BE2C (cell line): ENCODE measurements at places on chromosomes 11 and 22.

DNA sequence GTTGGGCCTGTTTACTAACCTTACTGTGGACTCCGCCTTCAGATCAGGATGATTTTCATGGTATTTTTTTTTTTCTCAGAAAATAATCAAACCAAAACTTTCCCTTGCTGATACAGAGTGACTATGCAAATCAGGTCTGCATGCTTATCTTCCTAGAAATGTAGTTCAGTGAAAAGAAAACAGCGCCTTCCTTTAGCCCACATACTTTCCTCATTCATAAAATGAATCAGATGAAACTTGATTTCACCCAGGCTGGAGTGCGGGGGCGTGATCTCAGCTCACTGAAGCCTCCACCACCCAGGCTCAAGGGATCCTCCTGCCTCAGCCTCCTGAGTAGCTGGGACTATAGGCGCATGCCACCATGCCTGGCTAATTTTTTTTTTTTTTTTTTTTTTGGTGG lies 26.0 kb downstream of the ZNRF3 start:
- no peak for DNase-seq

- DNase-seq: peak; percentile 21
Observed at GRCh38 chr11:120061761-120062560, 76.0 kb downstream of the TRIM29 start.

DNA sequence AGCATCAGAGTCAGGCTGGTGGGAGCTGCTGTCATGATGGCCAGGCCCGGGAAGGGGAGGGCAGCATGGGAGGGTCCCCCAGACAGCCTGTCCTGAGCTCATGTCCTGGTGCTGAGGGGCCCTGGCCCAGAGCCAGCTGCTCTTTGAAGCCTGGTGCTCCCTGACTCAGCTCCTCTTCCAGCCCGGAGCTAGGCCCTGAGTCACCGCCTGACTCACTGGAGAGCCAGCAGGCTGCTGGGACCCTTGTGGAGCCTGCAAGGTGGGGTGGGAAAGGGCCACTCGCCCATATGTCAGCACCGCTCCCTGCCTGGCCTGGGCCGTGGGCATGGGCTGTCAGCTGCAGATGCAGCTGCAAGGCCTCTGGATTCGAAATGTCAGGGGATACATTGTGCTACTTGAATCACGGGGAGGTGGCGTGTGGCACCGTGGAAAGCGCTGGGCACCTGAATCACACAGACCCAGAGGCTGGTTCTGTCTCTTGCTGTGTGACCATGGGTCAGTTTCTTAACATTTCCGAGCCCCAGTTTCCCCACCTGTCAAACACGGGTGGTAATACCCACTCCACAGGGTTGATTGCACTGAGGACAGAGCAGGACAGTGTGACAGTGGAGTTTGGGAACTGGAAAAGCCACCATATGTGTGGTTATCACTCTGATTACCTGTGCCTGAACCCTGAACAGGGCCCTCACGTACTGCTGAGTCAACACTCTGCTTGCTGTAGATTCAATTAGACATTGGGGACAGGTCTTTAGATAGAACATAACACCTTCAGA lies 4.4 kb downstream of the CACNA1I start:
- peak; percentile 71 for DNase-seq

- DNase-seq: no peak
Observed at GRCh38 chr22:22022947-22023534, 40.5 kb upstream of the TOP3B start.

GRCh38 chr11:68053981-68054812 lies 15.4 kb downstream of the TCIRG1 start:
- no peak for DNase-seq

DNA sequence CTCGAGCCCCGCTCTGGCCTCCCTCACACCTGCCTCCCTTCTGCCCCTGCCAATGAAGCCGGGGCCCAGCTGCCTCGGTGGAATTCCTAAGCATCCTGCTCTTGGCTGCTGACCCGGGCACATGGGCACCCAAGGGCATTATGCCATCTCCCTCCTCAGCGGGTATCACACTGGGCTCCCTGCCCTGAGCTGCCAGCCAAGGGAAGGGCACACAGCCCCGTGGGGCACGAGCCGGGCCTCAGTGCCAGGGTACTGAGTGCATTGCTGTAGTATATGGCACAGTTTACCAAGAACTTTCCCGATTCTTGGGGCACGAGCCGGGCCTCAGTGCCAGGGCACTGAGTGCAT lies 43.8 kb upstream of the JAM3 start:
- DNase-seq: no peak

DNA sequence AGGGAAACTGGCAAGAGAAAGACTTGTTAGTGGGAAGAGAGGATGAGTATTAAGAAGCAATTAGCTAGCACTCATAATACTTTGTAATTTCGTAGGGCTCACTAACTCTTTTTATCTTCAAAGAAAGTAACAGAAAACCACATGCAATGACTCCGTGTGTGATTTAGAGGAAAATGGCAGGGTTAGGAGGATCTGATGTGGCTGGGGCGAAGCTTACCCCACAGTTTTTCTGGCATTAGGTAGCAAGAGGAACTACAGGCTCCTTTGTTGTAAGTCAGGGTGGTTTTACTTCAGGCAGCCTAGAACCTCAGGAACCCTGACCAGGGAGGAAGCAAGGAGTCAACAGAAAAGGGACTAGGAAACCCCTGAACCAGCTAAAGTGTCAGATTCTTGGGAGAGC lies 89.7 kb downstream of the SPON1 start:
- no peak for DNase-seq

DNA sequence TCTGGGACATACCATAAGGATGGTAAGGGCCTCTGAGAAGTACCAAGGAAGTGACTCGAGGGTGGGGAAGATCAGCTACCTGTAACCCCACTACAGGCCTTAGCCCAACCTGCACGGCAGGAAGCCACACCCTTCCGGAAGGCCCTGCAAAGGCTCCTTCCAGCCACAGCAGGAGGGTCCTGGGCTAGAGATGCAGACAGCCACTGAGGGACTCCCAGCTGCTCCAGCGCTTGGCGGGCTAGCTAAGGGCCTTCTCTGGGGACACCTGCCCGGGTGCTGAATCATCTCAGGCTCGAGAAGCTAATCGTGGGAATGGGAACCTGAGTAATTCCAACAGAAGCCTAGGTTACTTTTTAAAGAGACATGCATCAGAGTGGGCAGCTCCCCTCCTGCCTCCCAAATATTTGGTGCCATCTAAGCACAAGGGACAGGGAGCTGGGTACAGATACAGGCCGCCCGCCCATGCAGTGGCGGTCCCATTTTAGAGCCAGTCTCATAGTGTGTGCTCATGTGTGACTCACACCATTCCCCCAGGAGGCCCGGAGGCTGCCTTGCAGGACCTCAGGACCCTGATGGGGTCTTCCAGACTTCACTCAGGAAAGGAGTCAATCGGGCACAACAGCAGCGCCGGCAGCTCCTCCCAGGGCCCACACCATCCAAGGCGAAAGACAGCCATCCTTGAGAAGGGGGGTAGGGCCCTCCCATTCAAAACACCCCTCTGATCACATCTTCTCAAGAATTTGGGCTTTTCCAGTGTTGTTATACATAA lies 8.0 kb downstream of the MYH9 start:
- DNase-seq: no peak

DNA sequence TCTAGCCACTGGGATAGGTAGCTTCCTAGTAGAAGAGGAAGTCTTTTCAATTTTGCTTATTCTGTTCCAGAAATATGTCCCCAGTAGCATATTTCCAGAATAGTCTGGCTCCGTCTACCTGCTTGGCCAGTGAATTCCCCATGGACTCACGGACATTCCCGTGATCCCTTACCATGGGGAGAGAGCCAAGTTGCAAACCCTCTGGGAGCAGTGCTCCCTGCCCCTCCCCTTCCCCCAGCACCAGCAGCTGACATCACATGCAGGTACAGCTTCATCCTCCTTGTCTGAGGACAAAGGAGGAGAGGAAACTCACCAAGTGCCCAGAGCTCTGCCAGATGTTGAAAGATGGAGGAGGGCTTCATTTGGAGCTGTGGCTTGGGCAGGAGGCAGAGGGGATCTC lies 61.2 kb downstream of the GRAMD1B start:
- no peak for DNase-seq

GRCh38 chr11:60952742-60953170 lies 780 bp upstream of the SLC15A3 start:
- no peak for DNase-seq

DNA sequence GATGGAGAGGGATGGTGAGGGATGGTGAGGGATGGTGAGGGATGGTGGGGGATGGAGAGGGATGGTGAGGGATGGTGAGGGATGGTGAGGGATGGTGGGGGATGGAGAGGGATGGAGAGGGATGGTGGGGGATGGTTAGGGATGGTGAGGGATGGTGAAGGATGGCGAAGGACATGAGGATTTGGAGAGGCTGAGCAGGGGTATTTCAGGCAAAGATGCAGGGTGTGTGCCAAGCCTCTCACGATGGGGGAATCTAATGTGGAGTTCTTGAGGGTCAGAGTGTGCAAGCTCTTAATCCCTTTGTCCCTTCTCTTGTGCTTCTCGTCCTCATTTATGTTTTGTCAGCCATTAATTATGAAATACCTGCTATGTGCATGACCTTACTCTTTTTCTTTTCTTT lies 7.5 kb upstream of the PLA2G6 start:
- no peak for DNase-seq

GRCh38 chr11:10798330-10798928 lies 10.3 kb downstream of the EIF4G2 start:
- DNase-seq: no peak

- no peak for DNase-seq
Observed at GRCh38 chr22:24335496-24335895, 64.9 kb downstream of the SPECC1L start.

DNA sequence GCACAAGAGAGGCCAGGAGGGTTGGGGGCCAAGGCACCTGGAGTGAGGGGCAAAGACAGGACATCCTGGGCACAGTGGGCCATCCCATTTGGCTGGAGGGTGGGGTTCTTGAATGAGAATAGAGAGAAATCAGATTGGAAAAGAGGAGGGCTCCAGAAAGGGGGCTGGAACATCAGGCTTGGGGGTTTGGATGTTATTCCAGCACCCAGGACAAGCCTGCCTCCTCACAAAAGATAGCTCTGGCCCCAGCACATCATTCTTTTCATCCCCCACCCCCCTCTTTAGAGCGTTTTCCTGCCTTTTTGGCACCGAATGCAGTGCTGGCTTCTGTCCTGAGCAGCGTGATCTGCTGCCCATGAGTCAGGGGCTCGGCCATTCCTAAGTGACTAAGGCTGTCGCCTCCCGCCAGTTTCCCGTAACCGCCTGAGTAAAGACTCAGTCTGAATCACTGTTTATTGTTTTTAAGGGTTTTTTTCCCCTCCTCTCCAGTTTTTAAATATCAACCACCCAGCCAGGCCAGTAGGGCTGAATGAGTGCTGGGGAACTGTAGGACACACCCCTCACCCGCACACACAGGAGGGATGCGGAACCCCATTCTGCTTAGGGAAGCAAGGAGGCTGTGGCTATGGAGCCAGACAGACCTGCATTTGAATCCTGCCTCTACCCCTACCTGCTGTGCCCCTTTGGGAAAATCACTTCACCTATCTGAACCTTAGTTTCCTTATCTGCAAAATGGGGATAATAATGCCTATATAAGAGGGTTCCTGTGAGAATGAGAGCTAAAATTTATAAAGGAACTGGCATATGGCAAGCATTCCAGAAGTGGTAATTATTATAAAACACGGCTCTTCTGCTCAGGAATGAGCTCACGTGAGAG lies 32.4 kb upstream of the NAV2 start:
- peak; percentile 40 for DNase-seq

DNA sequence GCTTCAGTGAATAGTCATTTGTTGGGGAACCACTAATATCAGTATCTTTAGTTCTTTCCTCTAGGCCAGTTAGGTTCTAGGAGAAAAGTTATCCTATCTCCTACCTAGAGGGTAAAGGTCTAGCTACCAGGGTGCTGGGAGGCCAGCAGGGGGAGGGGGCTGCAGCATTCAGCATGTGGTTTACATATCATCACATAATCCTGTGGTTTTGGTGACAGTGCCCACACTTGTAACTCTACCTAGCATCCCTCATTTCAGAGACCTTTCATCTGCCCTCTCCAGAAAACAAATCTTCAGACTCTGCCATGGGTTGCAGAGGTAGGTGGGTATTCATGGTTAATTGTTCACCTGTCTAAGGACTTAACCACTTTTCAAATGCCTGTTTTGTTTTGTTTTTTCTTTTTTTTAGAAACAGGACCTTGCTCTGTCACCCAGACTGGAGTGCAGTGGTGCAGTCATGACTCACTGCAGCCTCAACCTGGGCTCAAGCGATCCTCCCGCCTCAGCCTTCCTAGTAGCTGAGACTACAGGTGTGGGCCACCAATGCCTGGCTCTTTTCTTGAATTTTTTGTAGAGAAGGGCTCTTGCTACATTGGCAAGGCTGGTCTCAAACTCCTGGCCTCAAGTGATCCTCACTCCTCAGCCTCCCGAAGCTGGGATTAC lies 146.8 kb downstream of the ENTHD1 start:
- no peak for DNase-seq

GRCh38 chr22:34622602-34623001 lies 443.4 kb upstream of the ISX start:
- no peak for DNase-seq

DNA sequence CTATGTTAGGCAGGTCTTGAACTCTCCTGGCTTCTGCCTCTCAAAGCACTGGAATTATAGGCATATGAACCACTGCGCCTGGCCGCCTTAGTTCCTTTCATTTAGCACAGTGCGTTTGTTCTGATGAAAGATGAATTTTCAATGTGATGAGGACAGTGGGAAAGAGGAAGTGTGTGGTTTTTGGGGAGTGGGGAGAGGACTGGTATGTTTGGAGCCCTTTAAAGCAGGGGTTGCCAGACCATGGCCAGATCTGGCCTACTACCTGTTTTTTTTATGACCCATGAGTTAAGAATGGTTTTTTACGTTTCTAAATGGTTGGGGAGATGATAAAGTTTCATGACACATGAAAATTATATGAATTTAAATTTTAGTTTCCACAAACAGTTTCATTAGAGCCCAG lies 12.5 kb downstream of the ATXN10 start:
- no peak for DNase-seq
